ENCODE measurements at places on chromosomes 13 and 19. TPM values are rescaled to one million over a fixed set of nuclear protein-coding genes. Genes with fewer than 3 reads are reported as not detected.
A peak's percentile ranks its signal among the peaks of the same experiment; 100 is the strongest.

GRCh38 chr13:28267497-28267896, 129.2 kb downstream of the PAN3 start:
- DNase-seq: no peak
- H3K27ac ChIP-seq: no peak overlapping the region
- H3K4me1 ChIP-seq: peaks cover 27% of the 10 kb centered on the region
- peaks cover 46% of the 10 kb centered on the region for H3K36me3 ChIP-seq
- no peaks in the 10 kb centered on the region for H3K27me3 ChIP-seq

- no peak for DNase-seq
- peak overlapping the region; percentile 69 for H3K27ac ChIP-seq
- no peaks in the 10 kb centered on the region for H3K36me3 ChIP-seq
- peak overlapping the region; percentile 43 for H3K4me3 ChIP-seq
Measured at GRCh38 chr13:32811297-32811800, 204.9 kb upstream of the KL start.

GRCh38 chr19:20423381-20424197, 142.0 kb downstream of the ZNF737 start:
- H3K27ac ChIP-seq: peak overlapping the region; percentile 97
- DNase-seq: peak; percentile 4
- H3K4me3 ChIP-seq: peak overlapping the region; percentile 94
- H3K36me3 ChIP-seq: peaks cover 15% of the 10 kb centered on the region

DNA sequence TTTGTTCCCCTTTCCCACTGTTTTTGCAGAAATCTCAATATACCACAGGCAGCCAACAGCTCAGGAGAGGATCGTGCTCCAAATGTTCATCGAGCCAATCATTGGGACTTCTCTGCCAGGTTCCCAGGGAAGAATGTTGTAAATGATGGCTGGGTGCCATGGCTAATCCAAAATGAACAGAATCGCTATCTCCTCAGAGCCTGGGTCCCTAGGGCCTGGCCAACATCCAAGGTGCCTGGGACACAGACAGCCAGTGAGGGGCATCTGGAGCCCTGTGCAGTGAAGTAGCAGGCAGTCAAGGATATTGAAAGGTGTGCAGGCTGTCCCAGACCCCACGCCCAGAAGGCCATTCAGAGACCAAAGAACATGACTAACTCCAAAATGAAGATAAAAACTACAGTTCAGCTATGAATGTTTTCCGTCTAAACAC, 37.8 kb downstream of the BRD4 start:
- no peak overlapping the region for H3K4me3 ChIP-seq
- no peak overlapping the region for H3K27ac ChIP-seq
- H3K36me3 ChIP-seq: peaks cover 20% of the 10 kb centered on the region
- peaks cover 94% of the 10 kb centered on the region for H3K4me1 ChIP-seq
- H3K27me3 ChIP-seq: no peaks in the 10 kb centered on the region

- no peak overlapping the region for H3K4me3 ChIP-seq
- peaks cover 2% of the 10 kb centered on the region for H3K27me3 ChIP-seq
- no peak overlapping the region for H3K27ac ChIP-seq
Measured at GRCh38 chr13:19567820-19568534, 6.6 kb upstream of the TPTE2 start.

DNA sequence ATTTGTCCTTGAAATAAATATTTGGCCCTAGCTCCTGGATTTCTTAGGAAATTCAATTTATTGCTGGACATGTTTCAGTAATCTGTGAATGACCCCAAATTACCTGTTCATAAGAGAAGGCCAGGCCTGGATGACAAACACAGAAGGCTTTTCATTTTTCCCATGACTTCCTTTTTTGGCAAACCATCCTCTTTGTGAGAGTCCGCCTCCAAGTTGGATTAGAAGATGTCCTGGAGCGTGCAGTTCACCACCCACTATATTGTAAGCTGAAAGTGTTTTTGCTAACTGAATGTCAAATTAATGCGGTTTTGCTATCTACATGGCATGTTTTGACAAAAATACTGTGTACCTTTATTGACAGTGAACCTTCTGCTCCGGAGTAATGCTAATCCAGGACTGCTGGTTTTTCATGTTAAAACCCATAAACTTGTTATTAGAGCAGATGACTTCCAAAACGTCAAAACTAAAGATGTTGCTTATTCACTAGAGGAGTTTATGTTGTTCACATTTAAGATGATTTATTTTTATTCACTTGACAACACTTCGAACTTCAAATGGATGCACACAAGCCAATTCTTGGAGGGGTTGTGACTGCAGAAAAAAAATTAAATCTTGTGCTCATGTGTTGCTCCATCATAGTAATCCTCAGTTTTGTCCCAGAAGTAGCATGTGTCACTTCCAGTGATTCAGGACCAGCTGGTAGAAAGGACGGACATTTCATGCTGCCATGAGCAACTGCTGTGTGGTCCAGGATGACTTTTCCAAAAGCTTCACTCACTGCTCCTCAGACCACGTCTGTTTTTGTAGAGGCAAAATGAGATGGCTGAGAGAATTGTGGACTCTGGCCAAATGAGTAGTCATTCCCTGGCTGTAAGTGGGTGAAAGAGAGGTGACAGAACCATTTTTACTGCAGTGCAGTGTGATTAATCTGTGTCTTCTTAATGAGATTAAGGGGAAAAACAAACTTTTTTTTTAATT, 71.0 kb downstream of the ITGBL1 start:
- peaks cover 2% of the 10 kb centered on the region for H3K27me3 ChIP-seq
- no peaks in the 10 kb centered on the region for H3K36me3 ChIP-seq
- no peak overlapping the region for H3K4me3 ChIP-seq
- H3K27ac ChIP-seq: no peak overlapping the region
- no peak for DNase-seq

DNA sequence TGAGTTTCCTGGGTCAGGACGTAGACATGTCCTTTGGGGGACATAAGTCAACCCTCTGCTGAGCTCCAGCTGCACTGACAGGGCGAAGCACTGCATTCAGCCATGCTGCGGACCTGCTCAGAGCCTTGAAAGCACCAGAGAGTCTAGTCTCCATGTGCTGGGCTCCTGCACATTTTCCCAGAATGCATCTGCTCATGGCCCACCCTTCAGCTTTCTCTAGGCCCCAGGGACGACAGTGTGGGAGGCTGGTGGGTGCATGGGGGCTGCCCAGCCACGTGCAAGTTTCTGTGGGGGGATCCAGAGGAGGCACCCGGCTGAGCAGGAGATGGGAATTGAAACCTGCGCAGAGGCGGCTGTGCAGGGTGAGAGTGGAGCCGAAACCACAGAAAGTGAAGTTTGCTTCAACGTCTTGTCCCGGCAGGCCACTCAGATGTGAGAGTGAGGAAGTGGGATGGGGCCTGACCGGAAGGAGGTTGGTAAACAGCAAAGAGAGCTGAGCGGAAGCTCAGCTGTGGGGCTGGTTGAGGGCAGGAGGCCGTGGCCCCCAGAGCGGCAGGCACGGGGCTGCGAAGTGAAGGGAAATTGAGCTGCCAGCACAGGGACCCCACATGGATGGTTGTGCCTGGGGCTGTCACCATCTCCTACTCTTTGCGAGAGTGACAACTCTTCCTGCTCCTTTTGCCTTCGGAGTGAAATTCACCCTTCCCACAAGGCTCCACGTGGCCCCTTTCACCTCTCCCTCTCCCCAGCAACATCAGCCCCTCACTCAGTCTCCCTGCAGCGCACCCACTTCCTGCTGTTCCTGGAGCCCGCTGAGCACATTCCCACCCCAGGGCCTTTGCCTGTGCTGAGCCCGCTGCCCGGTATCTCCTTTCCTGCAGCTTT, 11.8 kb downstream of the PGLS start:
- H3K27me3 ChIP-seq: peaks cover 4% of the 10 kb centered on the region
- peak overlapping the region; percentile 48 for H3K4me3 ChIP-seq
- H3K27ac ChIP-seq: peak overlapping the region; percentile 71
- peak; percentile 36 for DNase-seq

DNA sequence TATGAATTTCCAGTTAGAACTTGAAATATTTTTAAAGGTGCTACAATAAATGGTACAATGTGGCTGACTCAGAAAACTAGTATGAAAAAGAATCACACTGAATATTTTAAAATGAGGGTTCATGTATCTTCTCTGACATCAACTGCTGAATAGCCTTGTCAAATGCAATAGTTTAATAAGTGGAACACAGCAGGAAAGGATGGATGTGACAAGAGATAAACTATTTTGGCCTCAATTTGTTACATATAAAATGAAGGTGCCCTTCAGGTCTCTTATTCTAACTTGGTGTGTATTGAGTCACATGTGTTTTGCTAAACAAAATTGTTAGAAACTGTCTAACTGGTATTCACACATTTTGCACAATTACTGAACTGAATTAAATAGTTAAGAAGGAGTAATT, 1018.4 kb upstream of the PCDH20 start:
- no peak overlapping the region for H3K4me3 ChIP-seq
- H3K27me3 ChIP-seq: no peaks in the 10 kb centered on the region
- no peaks in the 10 kb centered on the region for H3K36me3 ChIP-seq
- no peak for DNase-seq
- H3K4me1 ChIP-seq: no peaks in the 10 kb centered on the region
- no peak overlapping the region for H3K27ac ChIP-seq

GRCh38 chr19:2476451-2477140, 669 bp downstream of the GADD45B start:
- no peaks in the 10 kb centered on the region for H3K27me3 ChIP-seq
- H3K27ac ChIP-seq: peak overlapping the region; percentile 88
- peak overlapping the region; percentile 93 for H3K4me3 ChIP-seq
- peaks cover 23% of the 10 kb centered on the region for H3K36me3 ChIP-seq
- peak; percentile 62 for DNase-seq

DNA sequence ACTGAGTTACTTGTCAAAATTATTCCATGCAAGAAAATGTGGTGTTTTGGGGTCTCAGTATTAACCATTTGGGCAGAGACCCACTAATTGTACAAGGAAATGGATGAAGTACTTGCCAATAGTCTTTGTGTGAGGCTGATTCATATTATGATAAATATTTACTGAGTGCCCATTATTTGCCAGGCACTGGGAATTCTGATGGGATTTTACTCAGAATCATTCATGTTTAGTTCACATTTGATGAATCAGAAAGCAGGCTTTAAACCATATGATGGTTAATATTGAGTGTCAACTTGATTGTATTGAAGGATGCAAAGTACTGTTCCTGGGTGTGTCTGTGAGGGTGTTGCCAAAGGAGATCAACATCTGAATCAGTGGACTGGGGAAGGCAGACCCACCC, 66.2 kb upstream of the SOX21 start:
- no peak for DNase-seq
- H3K27ac ChIP-seq: no peak overlapping the region
- H3K27me3 ChIP-seq: peaks cover 2% of the 10 kb centered on the region

GRCh38 chr13:83470133-83470797, 412.0 kb downstream of the SLITRK1 start:
- DNase-seq: no peak
- H3K4me1 ChIP-seq: no peaks in the 10 kb centered on the region
- H3K36me3 ChIP-seq: no peaks in the 10 kb centered on the region
- no peak overlapping the region for H3K4me3 ChIP-seq
- H3K27me3 ChIP-seq: no peaks in the 10 kb centered on the region

DNA sequence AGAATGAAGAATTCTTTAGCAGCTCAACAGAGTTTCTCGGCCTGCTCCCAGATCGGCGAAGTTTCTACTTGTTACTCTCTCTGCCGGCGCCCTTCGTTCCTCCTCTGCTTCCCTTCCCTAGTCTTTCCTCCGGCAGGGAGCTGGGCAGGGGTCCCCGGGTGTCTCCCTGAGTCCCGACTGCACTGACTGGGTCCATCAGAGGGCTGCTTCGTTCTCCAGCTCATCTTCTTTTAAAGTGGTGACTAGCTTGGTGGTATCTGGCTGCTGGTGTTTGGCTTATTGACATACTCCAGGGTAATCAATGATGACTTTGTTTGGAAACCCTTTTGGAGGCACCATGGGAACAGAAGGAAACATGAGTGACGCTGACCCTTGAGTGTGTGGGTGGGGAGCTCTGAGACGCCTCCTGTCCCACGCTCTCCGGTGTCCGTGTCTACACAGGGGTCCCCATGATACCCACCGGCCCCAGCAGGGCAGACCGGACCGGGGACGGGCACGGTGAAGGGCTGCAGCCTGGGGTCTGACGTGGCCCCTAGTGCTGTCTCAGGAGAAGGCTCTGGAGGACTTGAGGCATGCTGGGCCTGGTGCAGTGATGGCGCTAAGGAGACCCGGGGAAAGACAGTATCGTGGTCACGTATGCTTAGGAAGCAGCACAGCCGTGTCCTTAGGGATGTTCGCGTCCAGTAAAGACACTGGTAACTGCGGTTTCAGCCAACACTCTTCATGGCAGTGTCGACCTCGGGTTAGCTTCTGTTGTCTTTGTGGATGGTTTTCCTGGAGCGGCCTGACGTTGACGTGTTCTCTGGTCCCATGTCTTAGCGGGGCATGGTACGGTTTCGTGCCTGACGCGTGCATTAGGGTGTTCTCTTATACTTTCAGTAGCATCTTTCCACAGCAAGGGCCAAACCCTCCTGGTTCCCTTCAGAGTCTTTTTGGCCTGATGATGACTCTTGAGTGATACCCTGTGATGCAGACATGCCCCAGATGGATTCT, 23.8 kb downstream of the NAXD start:
- H3K27ac ChIP-seq: no peak overlapping the region
- no peaks in the 10 kb centered on the region for H3K4me1 ChIP-seq
- H3K27me3 ChIP-seq: no peaks in the 10 kb centered on the region
- no peak overlapping the region for H3K4me3 ChIP-seq

DNA sequence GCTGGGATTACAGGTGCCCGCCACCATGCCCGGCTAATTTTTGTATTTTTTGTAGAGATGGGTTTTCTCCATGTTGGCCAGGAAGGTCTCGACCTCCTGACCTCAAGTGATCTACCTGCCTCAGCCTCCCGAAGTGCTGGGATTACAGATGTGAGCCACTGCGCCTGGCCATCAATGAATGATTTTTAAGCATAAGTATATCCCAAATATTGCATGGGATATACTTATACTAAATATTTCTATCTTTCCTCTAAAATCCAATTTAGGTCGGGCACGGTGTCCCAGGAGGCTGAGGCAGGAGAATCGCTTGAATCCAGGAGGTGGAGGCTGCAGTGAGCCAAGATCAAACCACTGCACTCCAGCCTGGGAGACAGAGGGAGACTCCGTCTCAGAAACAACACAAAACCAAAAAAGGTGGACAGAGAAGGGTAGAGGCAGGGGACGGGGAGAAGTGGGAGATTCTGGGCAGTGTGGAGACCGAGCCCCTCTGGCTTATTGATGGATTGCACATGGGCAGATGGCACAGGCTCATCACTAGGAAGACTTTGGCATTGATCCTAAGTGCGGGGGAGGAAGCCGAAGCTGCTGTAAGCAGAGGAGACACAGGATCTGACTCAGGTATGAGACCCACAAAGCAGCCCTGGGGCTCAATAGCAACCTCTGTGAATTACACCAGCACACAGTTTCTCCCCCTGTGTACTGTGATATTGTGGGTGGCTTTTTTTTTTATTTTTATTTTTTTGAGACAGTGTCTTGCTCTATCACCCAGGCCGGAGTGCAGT, 13.5 kb downstream of the ARRDC5 start:
- no peaks in the 10 kb centered on the region for H3K27me3 ChIP-seq
- no peaks in the 10 kb centered on the region for H3K4me1 ChIP-seq
- H3K36me3 ChIP-seq: no peaks in the 10 kb centered on the region
- no peak overlapping the region for H3K27ac ChIP-seq
- no peak overlapping the region for H3K4me3 ChIP-seq

- H3K36me3 ChIP-seq: peaks cover 15% of the 10 kb centered on the region
- DNase-seq: no peak
- peak overlapping the region; percentile 97 for H3K27ac ChIP-seq
- no peaks in the 10 kb centered on the region for H3K27me3 ChIP-seq
Measured at GRCh38 chr19:17510220-17510993, 1.0 kb upstream of the PGLS start.

The ZNF345 gene
- total RNA-seq: 4.4 TPM

The ZNF570 gene
- 2.8 TPM for total RNA-seq

The OSCAR gene
- not detected for total RNA-seq

The ZFR2 gene
- total RNA-seq: not detected

The SUPT5H gene
- 200 TPM for total RNA-seq

The ZNF729 gene
- total RNA-seq: not detected

The NLRP9 gene
- total RNA-seq: not detected

The CLDND2 gene
- total RNA-seq: 16.2 TPM

The ZNF730 gene
- total RNA-seq: 0.21 TPM

The TGFBR3L gene
- total RNA-seq: 7.5 TPM

Measured in activated T-helper 1 cell treated with anti-CD3 and anti-CD28 coated beads, Interleukin-12 subunit alpha, Interleukin-12 subunit beta, Interleukin-2, Interleukin-4 antibody, amounts not matched to agents 30 ng/mL and 10 ng/mL and 1 ng/mL, durations not matched to agents 14 hours and 24 hours and 36 hours (primary cell).